ENCODE measurements at places on chromosomes 4 and X. TPM values are rescaled to one million over a fixed set of nuclear protein-coding genes. Genes with fewer than 3 reads are reported as not detected.

DNA sequence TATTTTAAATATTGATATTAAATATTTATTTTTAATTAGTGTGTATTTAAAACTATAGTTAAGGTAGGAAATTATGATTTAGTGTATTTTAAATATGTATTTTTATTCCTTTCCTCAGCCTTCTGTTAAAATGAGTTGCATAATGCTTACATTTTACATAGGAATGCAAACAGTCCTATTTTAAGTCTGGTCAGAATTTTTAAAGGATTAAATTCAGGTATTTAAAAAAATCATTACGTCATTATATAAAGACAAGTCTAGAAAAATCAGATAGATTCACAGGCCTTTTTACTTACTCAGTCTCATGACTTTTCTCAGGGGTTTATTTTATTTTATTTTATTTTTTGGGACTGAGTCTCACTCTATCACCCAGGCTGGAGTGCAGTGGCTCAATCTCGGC, 50.4 kb upstream of the RPA4 start:
- no peak for DNase-seq

DNA sequence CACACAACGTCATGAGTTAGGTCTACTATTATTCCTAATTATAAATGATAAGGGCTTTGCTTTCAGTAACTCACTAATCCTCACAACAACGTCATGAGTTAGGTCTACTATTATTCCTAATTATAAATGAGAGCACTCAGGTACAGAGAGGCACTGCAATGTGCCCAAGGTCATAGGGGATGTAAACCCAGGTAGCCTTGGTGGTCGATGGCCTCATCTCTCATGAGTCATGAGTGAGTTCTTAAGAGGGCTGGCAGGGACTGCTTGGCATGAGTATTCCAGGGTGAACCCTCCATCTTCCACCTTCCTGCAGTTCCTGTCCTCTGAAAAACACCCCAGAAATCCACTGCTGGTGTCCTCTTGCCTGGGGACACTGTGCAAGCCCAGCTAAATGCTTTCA, 317.1 kb downstream of the STK32B start:
- DNase-seq, result no peak

DNA sequence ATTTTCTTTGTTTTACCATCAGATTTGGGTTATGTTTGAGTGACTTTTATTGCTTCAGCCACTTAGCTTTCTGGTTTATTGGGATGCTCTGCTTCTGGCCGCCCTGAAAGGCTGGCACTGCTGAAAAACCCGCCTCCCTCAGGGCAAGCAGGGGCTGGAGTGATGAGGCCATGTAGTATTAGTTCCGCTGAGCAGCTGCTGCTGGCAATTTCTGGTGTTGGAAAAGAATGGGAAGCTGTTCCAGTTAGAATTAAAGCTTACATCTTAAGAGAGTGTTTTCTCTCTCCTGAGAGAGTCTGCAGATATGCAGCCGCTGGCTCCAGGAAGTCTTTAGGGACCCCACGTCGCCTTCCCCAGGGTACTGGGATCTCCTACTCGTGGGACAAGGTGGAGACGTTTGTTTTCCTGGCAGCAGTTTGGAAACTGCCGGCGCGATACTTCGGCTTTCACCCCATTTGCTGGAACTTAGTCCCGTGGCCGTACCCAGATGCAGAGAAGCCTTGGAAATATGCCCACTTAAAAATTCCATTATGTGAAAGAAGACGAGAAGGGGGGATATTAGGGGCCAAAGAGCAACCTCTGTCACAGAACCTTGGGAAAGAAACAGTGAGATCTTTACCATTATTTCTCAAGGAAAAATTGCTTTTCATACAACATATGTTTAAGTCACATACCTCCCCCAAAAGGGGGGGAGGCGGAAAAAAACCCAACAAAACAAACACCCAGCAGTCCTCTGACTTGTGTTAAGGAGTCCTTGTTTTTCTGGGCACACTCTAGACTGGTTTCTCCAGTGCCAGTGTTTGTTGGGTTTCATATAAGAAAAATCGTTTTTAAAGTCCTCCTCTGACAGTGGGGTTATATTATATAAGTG, 72.6 kb downstream of the TMEM131L start:
- no peak for DNase-seq

CWH43 gene
- polyA plus RNA-seq, result 6.9 TPM

FAM114A1 gene
- 30.4 TPM for polyA plus RNA-seq

Measured in right renal cortex interstitium (tissue), 3 donors.